ENCODE measurements at places on chromosomes 5 and 9.

DNA sequence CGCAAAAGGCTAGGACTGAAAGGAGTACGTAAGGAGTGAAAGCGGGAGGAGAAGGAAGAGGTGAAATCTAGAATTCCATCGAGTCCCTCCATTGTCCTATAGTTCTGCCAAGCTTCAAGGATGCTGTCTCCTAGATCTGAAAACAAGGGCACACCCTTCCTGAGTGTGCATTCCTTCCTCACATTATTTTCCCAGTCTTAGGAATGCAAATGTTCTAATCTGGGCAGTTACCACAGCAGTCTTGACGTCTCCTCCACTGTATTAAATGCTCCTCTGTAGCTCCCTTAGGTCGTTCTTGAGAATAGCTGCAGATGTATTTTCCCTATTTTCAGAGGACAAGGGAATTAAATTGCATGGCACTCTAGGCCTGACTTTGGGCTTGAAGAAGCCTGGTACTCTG lies 127.6 kb downstream of the SLIT3 start:
- no peak for DNase-seq

- peak; percentile 91 for DNase-seq
These were observed 1.1 kb upstream of the NTRK2 start for GRCh38 chr9:84668196-84669012.

GRCh38 chr5:132877938-132878337 lies 4.5 kb downstream of the LEAP2 start:
- DNase-seq = no peak

- DNase-seq = no peak
These were observed 6.6 kb downstream of the SAXO1 start for GRCh38 chr9:19026375-19026774.

DNA sequence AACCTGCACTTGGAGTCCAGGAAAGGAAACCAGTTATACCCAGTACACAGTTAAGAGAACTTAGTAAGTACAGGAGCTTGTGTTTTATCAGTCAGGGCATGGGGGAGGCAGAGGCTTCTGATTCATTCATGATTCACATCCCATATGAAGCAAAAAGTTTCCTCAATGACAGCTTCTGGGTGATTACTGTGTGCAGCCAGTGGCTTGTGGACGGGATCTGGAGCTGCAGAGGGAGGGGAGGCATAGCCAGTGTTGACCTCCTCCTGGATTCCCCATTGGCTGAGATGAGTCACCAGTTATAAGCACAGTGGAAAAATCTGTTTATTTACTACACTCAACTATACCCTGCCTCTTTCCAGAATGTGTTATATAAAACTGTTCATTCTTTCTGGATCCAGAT lies 17.7 kb downstream of the IL31RA start:
- no peak for DNase-seq

DNA sequence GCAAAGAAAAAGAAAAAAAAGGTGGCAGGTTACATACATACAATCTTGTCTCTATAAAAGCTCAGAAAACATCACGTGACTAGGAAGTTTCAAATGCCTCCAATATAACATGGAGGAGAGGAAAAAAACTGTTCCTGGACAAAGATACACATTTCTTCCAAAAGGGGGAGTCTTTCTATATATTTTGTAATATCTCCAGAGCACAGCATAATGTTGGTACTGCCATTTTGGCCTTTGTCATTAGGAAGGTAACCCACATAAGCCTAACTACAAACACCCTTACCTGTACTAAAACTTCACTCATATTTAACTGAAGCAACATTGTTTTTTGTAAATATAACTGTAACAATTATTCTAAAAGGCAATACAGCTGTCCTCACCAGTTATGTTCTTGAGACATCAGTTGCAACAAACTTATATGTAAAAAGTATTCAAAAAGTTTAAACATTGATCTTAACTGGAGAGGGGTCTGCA lies 1.2 kb upstream of the BTF3 start:
- no peak for DNase-seq

DNA sequence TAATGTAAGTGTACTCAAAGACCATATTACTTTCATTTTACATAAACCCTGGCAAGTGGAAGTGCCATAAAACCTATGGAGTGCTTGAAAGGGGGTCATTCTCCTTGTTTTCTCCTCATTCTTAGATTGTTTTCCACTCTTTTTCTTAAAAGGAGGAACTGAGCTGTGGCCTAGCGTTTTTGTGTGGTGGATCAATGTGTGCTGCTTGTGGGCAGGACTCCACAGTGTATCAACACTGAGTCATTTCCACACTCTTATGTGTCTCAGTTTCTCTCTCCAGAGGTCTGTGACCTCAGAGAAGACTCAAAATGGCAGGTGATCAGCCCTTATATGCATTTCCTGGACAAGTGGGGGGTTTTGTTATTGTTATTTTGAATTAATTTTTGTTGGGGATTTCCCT lies 516.1 kb upstream of the CDH10 start:
- DNase-seq = no peak

GRCh38 chr5:127053049-127053448 lies 20.3 kb downstream of the C5orf63 start:
- DNase-seq = no peak

DNA sequence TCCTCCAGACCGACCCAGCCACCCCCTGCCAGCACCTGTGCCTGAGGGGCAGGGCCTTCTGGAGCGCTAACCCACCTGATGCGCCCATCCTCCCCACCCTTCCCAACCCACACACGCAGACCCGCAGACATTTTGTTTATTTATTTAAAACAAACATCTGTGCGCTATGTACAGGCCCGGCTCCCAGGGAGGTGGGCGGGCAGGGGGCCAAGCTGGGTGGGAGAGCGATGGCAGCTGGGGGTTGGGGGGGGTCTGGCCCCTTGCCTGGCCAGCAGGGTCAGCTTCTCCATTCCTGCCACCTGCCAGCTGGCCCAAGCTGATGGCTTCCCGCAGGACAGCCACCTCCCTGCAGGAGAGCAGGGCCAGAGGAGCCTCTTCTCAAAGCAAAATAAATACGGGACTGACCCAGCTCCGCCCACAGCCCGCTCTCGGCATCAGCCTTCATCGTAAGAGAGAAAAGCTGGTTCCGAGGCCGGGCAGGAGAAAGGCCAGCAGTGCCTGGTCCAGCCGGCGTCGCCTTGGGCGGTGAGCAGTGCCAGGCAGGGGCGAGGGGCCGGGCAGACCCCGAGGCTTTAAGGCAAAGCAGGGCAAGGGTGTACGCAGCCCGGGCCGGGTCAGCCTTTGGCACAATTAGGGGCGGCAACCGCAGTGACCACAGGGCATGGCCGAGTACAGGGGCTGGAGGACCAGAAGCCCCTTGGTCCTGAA lies 10.9 kb upstream of the CLIC3 start:
- DNase-seq = no peak

DNA sequence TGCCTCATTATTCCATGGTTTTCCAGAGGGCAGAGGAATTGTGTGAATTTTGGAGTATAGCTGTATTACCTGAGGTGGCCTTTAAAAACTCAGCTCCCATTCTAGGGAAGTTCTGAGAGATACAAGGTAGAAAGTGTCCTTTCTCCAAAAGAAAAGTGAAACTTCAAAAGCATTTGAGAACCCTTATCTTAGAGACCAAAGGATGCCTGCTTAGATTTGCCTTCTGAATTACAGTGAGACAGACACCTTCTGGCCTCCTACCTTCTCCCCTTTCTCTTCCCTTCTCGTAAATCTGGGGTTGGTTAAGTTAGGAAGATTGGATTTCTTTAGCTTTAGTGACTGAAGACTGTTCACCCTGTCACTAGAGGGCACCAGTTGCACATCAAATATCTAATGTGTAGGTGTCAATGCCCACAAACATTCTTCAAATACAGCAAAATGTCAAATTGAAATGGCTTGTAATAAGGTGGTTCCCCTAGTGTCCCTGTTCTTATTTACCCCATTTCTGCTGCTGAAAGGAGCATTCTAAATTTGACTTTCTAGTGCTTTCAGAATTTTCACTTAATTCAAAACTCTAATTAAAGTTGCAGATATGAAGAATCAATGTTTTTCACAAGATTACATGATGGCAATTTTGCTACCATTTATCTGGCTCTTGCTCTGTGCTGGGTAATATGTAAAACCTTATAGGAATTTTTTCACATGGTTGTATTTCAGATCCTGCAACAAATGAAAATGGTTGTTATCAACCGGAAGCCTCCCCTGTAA lies 46.7 kb downstream of the PRRC1 start:
- no peak for DNase-seq

GRCh38 chr9:19748278-19749126 lies 40.3 kb downstream of the SLC24A2 start:
- DNase-seq = no peak

GRCh38 chr9:76090909-76091308 lies 200.4 kb downstream of the PCSK5 start:
- DNase-seq = no peak

DNA sequence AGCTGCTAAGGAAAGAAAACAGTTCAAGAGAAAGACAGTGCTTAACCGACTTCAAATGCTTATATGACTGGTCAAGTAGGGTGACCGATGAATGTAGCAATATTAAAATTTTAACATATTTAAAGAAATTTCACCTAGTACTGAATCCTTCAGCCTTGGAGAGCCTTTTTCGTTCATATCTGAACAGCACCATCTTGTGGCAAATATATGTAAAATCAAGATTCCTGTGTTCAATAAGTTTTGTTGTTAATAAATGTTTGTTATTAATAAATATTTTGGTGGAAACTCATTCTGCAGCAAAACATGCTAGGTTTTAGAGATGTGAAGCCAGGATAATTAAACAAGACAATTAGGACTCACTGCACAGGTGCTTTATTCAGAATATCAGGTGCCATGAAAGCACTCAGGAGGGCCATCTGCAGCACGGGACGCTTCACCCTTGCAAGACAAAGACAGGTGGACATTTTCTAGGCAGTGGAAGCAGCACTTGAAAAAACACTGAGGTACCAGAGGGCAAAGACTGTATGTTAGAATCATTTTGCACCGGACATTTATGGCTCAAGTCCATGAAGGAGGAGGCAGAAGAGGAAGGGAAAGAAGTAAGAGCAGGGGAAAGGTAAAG lies 15.6 kb downstream of the TICAM2 start:
- DNase-seq = no peak

GRCh38 chr9:128242828-128243214 lies 33.0 kb downstream of the GOLGA2 start:
- no peak for DNase-seq

- no peak for DNase-seq
These were observed 25.1 kb upstream of the TBC1D2 start for GRCh38 chr9:98280574-98280973.

DNA sequence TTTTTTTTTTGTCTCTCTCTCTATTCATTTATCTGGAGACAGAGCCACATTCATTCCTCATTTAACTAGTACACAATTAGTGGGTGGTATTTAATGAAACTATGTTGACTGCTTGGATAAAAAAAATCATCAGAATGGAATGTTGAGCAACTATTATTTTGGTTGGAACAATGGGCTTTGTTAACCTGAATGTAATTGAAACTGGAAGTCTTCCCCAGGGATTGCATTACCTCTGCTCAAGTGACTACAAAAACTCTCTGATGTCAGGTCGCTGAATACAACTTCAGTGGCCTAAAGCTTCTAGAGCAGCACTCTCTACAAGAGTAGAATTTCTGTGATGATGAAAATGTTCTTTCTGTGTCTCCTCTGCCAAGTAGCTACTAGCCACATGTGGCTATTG lies 295.8 kb downstream of the DEPDC1B start:
- DNase-seq = no peak

GRCh38 chr9:5336688-5337087 lies 3.0 kb downstream of the RLN1 start:
- DNase-seq = no peak

- no peak for DNase-seq
These were observed 324.1 kb upstream of the KIF2A start for GRCh38 chr5:61981886-61982285.

DNA sequence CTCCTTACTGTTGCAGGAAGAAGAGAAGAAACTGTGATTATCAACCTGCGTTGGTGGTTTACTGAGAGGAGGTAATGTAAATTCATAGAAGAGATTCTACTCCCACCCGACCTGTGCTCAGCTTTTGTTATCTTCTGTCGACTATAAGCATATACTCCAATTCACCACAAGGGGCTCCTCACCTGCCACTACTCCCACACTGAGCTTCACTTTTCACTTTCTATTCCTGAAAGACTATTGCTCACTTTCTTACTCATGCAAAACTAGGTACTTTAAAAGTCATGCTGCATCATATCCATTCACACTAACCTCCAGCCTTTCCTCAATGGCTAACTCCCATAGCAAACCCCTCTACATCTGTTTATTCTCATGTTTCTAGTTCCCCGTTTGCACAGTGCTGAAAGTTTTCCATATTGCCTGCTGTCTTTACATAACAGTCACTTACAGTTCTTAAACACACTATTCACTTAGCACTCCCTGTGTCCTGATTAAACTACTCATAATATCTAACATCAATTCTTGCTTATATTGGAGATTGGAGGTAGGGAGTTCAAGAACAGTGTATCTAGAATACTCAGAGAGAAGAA lies 1062.6 kb downstream of the NR2F1-AS1 start:
- DNase-seq = no peak

GRCh38 chr5:128626536-128627090 lies 88.6 kb upstream of the FBN2 start:
- no peak for DNase-seq

GRCh38 chr5:146151970-146152369 lies 30.5 kb downstream of the LARS1 start:
- DNase-seq = no peak

- DNase-seq = no peak
These were observed 119.3 kb downstream of the RPS23 start for GRCh38 chr5:82158755-82159413.

GRCh38 chr5:7072188-7072587 lies 323.8 kb upstream of the ADCY2 start:
- DNase-seq = no peak

GRCh38 chr5:93346301-93346700 lies 234.7 kb downstream of the NR2F1-AS1 start:
- DNase-seq = no peak

- DNase-seq = no peak
These were observed 166.2 kb downstream of the TMEM38B start for GRCh38 chr9:105860516-105860915.

GRCh38 chr5:56406838-56407237 lies 173.7 kb upstream of the ANKRD55 start:
- DNase-seq = no peak

GRCh38 chr9:88737876-88738275 lies 202.9 kb downstream of the NXNL2 start:
- DNase-seq = no peak

DNA sequence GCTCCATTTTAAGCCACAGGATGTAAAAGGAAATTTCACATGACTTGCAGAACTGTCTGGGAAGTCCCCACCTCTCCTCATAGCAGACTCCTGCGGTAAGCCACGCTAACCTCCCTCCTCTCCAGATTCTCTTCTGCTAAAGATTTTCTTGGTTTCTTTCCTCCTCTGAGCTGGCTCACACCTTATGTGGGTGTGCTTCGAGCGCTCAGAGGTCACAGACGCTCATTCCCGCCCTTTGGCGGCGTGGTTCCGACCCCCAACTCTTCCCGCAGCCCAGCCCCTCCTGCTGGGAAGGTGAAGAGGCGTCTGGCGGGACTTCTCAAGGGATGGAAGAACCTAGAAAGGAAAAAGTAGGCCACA lies 32.9 kb upstream of the CDK20 start:
- no peak for DNase-seq

- DNase-seq = no peak
These were observed 116.4 kb downstream of the GADD45G start for GRCh38 chr9:89721176-89721700.

- DNase-seq = no peak
These were observed 334.7 kb upstream of the FTMT start for GRCh38 chr5:121516997-121517396.

GRCh38 chr5:130168211-130168610 lies 263.9 kb downstream of the CHSY3 start:
- no peak for DNase-seq

Data from right forelimb (tissue), 1 donor.